Fibroblast of villous mesenchyme (primary cell): ENCODE measurements at places on chromosomes 6 and 20. TPM values are rescaled to one million over a fixed set of nuclear protein-coding genes. Genes with fewer than 3 reads are reported as not detected.

DNA sequence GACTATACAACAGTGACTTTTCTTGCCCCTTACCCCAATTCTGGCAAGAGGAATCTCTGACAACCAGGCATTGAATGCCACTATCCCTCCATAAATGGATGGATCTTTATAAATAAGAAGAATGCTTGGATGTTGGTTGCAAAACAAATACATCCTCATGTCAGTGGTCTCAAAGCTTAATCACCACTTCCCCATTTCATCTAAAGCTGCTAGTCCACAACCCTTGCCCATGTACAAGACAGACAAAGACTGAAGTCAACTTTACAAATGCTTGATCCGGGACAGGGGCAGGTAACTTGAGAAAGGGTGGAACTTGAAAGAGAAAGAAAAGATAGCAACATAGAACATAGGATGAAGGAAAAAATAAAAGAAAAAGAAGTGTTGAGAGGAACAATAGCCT, 540.5 kb upstream of the NOX3 start:
- DNase-seq = no peak

GRCh38 chr20:33676652-33677645, 2.7 kb upstream of the NECAB3 start:
- DNase-seq = no peak

The MEI4 gene
- under 0.01 TPM in 1 of 2 replicates, not detected in the other for total RNA-seq

The BRD2 gene
- 126 and 146 TPM in 2 replicates for total RNA-seq
